EL (cell line): ENCODE measurements at places on chromosomes 4 and X.

- DNase-seq: no peak
Measured at GRCh38 chr4:164772076-164772475, 18.1 kb downstream of the SMIM31 start.

DNA sequence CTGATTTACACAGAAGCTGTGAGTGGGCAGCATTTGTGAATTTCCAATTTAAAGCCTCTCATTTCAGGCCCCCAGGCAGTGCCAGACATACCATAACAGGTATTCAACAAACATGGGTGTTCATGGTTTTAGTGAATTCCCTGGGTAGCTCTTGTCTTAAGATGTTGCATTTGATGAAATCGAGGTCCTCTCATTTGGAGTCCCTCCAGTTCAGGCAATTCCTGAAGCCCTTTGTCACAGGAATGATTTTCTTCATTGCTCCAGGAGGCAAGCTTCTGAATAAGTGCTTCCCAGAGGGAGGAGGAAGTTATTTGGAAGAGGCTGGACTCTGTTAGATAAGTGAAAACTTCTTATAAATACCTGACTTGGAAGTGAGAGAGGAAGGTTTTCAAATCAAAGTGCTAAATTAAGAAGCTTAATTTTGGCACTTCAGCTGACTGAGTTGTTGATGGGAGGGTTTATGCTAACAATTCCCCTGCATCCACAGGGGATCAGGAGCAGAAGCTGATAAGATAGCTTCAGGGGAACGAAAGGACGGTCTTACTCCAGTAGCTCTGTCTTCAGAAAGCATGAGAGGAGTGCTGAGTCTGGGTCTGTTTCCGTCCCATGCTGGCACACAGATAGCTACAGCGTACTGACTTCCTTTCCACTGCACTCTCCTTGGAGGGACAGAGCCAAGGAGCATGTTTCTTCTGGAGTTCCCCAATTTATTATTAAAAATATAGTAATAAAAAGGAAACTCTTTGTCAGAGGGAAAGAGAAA is 543.1 kb downstream of the GBA3 start:
- no peak for DNase-seq

DNA sequence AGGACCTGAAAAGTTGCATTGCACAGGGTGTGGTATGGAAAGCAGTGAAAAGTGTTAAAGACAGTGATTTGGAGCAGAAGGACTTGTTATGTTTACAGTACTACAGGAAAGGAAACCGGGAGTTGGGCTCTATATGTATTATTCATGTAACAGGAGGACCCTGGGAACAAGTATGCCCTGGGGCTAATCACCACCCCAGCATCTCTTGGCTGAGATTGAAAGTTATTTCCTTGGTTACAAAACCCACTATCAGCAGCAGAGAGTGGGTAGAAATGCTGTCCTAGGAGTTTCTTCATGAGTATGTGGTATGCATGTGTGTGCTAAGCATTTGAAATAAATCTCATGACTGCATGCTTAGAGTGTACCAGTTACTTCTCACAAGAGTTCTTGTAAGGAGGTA is 46.9 kb downstream of the STK32B start:
- peak; percentile 44 for DNase-seq

DNA sequence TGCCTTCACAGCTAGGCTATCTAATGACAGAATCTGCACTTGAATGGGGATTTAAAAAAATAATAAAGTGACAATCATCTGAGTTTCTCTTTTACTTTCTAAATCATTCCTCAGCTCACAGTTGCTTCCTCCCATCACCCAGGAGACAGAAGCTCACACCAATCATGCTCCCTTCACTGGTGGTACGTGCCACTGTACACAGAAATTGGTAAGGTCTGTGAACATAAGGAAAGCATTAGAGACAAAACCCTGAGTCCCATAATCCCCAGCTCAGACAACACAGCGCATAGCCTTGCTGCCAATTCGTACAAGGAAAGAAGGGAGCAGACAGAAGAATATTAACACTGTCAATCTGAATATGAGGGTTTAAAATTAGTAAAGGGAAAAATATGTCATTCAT is 133.1 kb downstream of the IDS start:
- DNase-seq: no peak

- DNase-seq: no peak
Measured at GRCh38 chr4:129747756-129748155, 651.8 kb downstream of the C4orf33 start.

- peak; percentile 55 for DNase-seq
Measured at GRCh38 chr4:138494931-138495330, 252.8 kb upstream of the SLC7A11 start.

DNA sequence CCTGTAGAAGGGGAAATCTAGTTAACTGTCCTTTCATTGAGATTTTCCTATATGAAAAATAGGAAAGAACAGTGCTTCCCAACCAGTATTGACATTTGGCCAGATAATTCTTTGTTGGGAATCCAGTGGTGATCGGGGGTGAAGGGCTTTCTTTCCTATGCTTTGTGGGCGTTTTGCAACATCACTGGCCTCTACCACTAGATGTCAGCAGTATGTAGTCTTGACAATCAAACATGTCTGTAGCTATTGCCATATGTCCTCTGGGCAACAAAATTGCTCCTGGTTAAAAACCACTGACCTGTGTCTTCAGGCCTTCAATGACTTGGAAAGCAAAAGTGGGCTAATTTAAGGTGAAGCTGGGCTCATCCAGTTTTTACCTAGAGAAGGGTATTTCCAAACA is 658.5 kb downstream of the DACH2 start:
- no peak for DNase-seq

DNA sequence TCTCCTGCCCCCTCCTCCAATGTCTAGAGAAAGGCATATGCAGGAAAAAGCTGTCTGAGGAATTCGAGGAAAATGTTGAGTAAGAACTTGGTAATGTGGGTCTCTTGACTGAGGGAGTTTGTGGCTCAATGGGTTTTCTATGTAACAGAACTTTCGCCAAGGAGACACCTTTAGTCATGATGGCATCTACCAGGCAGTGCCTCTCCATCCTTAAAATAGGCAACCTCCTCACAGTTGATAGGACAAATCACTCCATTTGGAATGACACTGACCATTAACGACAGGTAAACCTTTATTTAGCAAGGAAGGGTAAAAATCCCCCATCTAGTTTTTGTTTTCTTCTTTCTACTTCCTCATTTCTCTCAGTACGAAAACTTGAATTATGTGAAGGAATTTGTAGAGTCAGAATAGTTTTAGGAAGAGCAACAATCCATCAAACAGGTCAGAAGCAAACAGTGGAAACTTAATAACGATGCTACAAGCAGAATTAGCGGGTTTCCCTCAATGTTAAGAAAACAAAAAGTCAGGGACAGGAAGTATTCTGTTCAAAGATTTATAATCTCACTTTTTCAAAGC is 2.7 kb downstream of the GSX2 start:
- DNase-seq: no peak

GRCh38 chr4:25180524-25181131 is 20.4 kb upstream of the SEPSECS start:
- peak; percentile 43 for DNase-seq

- DNase-seq: peak; percentile 18
Measured at GRCh38 chr4:88524171-88524570, 595 bp upstream of the PYURF start.

- DNase-seq: peak; percentile 45
Measured at GRCh38 chrX:130024127-130024526, 41.7 kb downstream of the BCORL1 start.

DNA sequence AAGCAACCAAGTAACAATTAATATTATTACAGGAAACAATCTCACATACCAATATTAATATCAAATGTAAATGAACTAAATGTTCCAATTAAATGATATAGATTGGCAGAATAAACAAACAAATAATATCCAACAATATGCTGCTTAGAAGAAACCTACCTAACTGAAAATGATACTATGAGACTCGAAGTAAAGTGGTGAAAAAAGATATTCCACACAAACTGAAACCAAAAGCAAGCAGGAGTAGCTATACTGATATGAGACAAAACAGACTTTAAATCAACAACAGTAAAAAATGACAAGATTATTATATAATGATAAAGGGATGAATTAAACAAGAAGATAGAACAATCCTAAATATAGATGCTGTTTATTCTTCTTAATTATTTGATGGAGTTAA is 140.1 kb downstream of the SPANXN4 start:
- DNase-seq: no peak

- peak; percentile 13 for DNase-seq
Measured at GRCh38 chr4:33493231-33493630, 2751.1 kb downstream of the ARAP2 start.

GRCh38 chr4:147351083-147351787 is 129.7 kb upstream of the EDNRA start:
- DNase-seq: no peak

DNA sequence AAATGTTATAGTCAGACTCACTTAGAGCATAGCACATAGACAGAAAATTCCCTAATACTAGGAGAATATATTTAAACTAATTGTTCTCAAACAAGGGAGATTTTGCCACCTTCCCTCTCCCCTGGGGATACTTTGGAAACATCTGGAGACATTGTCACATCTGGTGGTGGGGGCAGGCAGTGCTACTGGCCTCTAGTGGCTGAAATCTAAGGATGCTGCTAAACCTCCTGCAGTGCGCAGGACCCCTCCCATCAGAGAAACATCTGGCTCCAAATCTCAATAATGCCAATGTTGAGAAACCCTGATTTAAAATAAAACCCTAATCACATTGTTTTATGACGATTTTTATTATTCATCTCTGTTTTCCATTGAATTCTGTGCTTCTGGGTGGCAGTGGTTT is 244.9 kb downstream of the FRMPD4 start:
- DNase-seq: no peak

- no peak for DNase-seq
Measured at GRCh38 chrX:30156880-30157560, 58.3 kb upstream of the MAGEB2 start.

GRCh38 chr4:65599340-65599739 is 70.9 kb downstream of the EPHA5 start:
- peak; percentile 39 for DNase-seq

DNA sequence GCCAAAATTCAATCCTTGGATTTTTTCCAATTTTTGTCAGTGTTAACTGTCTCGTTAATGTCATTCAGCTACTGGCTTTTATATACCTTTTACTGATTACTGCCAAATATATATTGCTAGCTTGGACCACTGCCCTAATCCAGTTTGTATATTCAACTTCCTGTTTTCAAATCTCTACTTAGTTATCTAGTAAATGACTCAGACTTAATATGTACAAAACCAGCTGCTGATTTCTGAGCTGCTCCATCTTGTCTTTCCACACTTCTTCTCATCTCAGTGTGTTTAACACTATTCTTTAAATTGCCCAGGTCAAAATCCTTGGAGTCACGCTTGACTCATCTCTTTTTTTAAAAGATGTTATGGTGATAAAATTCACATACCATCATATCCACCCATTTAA is 1196.7 kb downstream of the RAPGEF2 start:
- no peak for DNase-seq

GRCh38 chr4:173014113-173014558 is 154.5 kb upstream of the GALNT7 start:
- DNase-seq: peak; percentile 46

DNA sequence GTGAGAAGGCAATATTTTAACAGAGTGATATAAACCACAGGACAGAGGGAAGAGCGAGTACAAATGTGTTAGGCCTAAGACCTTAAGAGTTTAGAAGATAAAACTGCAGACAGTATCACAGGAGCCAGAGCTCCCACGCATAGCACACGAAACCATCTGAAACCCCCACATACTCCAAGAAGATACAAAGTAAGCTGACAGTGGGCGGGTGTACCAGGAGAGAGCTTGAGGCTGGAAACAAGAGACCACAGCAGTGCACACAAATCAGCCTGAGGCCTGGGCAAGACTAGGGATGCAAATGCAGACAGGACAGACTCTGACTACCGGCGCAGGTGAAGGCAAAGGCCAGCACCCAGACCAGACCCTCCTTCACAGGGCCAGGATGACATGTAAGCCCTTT is 54.1 kb upstream of the ARHGAP24 start:
- no peak for DNase-seq

DNA sequence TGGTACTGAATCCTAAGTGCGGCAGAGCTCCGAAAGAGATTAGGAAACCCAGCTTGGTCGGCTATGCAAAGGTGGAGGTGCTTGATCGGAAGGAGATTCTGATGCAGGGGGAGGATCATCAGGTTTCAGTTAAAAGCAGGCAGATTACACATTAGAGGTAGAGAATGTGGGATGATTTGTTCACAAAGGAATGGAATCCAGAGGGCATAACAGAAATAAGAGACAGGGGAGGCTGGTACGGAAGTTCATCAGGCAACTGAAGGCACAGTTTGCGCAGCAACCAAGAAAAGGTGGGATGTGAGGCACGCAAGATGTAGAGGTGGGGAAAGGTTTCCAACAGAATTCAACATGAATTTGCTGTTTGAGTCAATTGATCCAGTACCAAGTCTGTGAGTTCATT is 424 bp upstream of the ZNF330 start:
- DNase-seq: peak; percentile 4

DNA sequence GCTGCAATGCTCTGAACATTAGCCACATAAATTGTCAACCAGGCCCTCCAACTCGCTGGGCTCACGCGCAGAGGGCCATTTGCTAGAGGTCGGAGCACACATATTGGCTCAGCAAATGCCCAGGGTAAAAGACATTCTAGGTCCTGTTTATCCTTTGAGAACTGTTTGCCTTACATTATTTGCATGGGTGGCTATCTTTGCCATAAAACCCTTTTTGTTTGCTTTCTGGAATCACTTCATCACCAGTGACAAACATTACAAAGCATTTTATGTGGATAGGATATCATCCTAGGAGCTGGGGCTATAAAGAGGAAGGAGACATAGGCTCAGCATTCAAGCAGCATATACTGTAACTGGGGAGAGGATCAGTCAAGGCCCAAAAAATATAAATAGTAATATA is 149.2 kb upstream of the RAI2 start:
- no peak for DNase-seq

DNA sequence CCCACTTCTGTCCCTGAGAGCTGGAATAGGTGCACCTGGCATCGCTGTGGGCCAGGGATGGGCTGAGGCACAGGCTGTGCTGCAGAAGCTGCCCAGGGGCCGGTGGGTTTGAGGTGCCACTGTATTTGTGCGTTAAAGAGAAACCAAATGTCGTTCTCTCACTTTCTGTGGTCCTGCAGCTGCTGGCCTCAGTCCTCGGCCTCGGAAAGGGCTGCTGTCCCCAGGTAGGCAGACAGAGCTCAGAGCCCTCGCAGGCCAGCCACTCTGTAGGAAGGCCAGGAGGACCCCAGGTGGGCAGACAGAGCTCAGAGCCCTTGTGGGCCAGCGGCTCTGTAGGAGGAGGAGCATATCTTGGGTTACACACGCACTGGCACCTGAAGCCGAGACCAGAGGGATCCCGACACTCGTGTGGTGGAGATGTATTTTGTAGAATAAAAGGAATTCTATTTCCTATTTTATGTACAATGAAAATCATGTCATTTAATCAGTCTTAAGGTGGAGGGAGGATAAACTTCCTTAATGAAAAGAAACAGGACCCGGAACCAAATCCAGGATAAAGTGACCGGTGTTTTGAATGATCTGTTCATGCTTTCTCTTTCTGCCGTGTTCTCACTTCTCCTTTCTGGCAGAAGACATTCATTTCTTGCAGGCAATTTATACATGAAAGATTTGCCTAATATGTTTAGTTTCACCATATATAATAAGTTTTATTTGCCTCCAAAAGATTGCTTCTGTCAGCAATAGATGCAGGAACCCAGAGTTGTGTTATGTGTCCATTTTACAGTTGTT is 54.4 kb upstream of the HGFAC start:
- DNase-seq: no peak
